ENCODE measurements at places on chromosomes 7 and 10. TPM values are rescaled to one million over a fixed set of nuclear protein-coding genes. Genes with fewer than 3 reads are reported as not detected.

DNA sequence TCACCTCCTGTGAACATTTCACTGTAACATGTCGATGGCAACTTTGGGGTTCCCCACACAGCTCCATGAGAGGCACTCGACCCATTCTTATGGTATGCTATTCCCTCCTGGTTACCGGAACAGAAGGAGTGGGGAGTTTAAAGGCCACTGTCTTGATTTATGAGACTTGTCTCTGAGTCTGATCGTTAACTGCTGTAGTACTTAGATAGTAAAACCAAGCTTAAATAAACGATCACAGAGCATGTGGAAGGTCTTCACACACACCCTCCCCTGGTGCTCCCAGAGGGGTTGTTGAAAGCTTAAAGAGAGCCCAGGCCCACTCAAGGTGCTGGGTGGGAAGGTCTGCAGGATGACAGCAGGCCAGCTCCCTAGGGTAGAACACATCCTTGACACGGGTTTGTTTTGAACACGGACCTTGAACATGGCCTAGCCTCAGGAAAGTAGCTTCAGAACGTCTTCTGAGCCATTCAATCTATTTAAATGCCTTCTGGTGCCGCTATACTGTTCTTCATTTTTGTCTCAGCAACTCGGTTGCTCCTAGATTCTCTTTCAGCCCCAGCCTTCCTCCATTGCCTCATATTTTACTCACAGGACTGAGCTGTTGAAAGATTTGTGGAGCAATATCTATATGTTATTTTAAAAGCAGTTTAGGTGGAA lies 335.3 kb downstream of the FGFR2 start:
- no peaks in the 10 kb centered on the region for H3K4me1 ChIP-seq
- no peak overlapping the region for H3K4me3 ChIP-seq
- H3K27me3 ChIP-seq = no peaks in the 10 kb centered on the region
- DNase-seq = no peak
- no peaks in the 10 kb centered on the region for H3K36me3 ChIP-seq

GRCh38 chr10:116452338-116452720 lies 24.7 kb downstream of the PNLIPRP3 start:
- H3K36me3 ChIP-seq = no peaks in the 10 kb centered on the region
- H3K4me1 ChIP-seq = no peaks in the 10 kb centered on the region
- no peak overlapping the region for H3K4me3 ChIP-seq

DNA sequence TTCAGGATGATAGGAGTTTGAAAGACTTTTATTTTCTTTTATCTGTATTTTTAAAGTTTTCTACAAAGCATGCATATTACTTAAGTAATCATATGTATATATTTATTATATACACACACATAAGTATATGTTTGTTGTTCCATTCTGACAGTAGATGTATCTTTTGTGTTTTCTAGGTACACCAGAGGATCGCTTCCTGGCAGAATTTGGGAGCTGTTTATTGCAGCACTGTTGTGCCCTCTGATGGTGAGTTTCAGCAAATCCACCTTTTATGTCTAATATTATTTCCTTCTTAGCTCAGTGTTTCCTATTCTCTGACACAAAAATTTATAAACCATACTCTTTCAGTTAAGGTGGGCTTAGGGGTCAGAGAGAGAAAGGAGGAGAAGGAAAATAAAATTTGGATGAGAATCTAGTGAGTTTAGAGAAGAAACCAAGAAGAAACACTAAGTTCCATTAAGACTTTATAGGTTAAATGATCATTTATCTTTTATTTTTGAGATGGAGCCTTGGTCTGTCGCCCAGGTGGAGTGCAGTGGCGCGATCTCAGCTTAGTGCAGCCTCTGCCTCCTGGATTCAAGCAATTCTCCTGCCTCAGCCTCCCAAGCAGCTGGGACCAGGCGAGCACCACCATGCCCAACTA lies 59.2 kb upstream of the OIT3 start:
- no peaks in the 10 kb centered on the region for H3K36me3 ChIP-seq
- peak; percentile 52 for DNase-seq
- H3K27me3 ChIP-seq = no peaks in the 10 kb centered on the region
- no peak overlapping the region for H3K27ac ChIP-seq
- no peak overlapping the region for H3K4me3 ChIP-seq

DNA sequence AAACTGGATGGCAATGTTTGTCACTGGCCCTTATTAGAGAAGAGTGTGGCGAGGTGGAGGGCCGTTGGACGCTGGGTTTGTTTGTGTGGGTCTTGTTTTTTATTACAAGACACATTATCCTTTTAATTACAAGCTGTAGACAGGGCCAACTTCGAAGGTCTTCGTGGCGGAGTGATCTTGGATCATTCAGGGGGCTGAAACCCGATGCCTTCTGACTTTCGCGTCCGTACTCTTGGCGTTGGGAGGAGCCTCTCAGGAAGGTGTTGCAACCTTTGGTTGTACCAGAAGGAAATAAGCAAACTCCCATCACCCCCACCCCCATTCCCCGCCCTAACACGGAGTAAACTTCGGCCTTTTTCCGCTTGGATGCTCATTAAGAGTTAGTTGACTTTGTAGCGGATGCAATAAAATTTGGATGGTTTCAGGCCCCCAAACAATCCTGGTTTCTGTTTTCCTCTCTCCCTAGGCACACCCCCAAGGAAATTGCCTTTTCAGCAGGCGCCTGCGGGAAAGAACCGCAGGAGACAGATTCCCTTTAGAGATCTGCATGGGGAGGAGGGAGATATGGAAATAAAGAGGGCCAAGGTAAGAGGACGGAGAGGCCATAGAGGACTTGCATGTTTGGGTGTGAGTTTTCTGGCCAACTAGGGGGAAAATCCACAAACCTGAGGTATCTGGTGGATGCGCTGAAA lies 294.5 kb upstream of the NFE2L3 start:
- H3K27me3 ChIP-seq = peaks cover 37% of the 10 kb centered on the region
- DNase-seq = no peak
- peaks cover 54% of the 10 kb centered on the region for H3K4me1 ChIP-seq
- no peak overlapping the region for H3K4me3 ChIP-seq

DNA sequence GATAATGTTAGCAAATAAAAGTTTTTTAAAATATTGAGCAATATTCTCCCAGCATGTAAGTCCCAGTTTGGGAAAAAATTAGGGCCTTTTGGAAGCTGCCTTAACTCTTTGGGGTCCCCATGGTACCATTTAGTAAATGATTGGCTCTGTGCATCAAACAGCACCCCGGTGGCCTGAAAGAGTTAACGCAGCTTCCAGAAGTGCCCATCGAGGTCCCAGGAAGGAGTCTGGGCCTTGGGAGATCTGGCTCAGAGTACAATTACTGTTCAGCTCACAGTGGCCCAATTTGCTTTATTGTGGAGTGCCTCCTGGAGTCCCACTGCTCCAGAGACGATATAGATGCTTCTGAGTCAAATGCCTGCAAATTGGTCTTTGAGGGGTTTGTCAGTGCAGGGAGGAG lies 31.7 kb downstream of the WDFY4 start:
- H3K4me1 ChIP-seq = no peaks in the 10 kb centered on the region
- H3K36me3 ChIP-seq = no peaks in the 10 kb centered on the region
- H3K4me3 ChIP-seq = no peak overlapping the region
- H3K27me3 ChIP-seq = no peaks in the 10 kb centered on the region
- no peak for DNase-seq
- no peak overlapping the region for H3K27ac ChIP-seq

- H3K4me1 ChIP-seq = peaks cover 2% of the 10 kb centered on the region
- H3K27ac ChIP-seq = no peak overlapping the region
- DNase-seq = no peak
Measured at GRCh38 chr10:1449572-1450205, 287.6 kb downstream of the ADARB2 start.

Gene ABI1
- total RNA-seq = 55.1 TPM

Gene GPNMB
- total RNA-seq = 0.41 TPM

Gene CLCN1
- 0.09 TPM for total RNA-seq

Gene ASB10
- total RNA-seq = not detected

Gene CHPF2
- total RNA-seq = 46.8 TPM

Data from activated CD8-positive, alpha-beta memory T cell treated with anti-CD3 and anti-CD28 coated beads, Interleukin-2, amount 10 ng/mL, durations not matched to agents 7 days and 5 days (primary cell).